ENCODE measurements at places on chromosomes 6 and 20.

- DNase-seq, result no peak
Measured at GRCh38 chr6:43260791-43261190, 17.5 kb downstream of the TTBK1 start.

- DNase-seq, result no peak
Measured at GRCh38 chr6:113640051-113640450, 217.1 kb upstream of the MARCKS start.

DNA sequence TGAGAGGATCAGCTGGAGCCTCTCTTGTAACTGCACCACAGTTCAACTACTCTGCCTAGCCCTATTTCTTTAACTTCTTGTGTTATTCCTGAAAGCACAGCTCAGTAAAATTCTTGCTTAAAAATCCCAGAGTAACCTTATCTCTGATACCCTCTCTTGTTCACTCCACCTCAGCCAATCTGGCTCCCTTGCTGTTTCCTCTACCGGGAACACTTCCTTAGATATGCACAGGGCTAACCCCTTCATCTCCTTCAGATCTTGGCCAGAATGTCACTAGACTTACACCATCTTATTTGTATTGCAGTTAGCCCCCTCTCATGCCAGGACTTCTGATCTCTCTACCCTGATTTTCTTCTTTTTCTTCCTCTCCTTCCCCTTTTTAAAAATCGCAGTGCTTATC, 2.6 kb upstream of the ZKSCAN3 start:
- no peak for DNase-seq

GRCh38 chr6:134519465-134519864, 201.6 kb upstream of the SGK1 start:
- peak; percentile 18 for DNase-seq
